ENCODE measurements at places on chromosomes 7 and 10. TPM values are rescaled to one million over a fixed set of nuclear protein-coding genes. Genes with fewer than 3 reads are reported as not detected.

DNA sequence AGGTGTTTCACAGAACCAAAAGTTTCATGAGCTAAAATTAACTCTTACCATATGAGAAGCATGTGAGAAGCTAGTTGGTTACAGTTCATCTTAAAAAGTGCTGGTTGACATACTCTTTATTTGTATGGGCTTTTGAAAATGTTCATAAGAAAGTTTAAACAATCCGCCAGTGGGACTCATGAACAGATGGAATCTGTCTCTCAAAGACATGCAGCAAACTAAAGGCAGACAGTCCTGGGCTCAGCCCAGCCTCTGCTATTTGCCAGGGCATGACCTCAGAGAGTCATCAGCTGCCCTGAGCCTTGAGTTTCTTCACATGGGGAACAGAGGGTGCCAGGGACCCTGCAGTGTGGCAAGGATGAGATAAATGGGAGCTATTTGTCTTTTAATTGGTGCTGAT, 3.2 kb downstream of the PYROXD2 start:
- no peak for DNase-seq

GRCh38 chr7:158955146-158955870, 99.0 kb downstream of the DYNC2I1 start:
- DNase-seq = no peak

DNA sequence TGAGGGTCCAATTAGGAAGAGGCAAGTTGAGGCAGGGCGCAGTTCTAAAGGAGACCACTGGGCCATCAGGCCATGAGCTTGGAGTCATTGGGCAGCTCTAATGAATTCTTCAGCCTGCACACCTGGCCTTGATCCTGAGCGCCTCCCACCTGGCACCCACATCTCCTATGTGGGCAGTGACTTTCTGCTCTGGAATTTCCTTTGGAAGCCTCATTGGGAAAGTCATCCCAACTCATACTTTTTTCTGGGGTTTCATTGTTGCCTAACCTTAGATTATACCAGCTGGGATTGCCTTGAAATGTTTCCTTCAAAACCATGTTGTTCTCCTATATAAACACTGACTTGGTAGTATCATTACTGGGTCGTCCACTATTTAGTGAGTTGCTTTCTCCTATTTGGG, 54.1 kb downstream of the PLPP4 start:
- no peak for DNase-seq

Gene TAS2R5
- total RNA-seq = 1.8 TPM

Gene TMEM130
- total RNA-seq = 5.7 TPM

DNA sequence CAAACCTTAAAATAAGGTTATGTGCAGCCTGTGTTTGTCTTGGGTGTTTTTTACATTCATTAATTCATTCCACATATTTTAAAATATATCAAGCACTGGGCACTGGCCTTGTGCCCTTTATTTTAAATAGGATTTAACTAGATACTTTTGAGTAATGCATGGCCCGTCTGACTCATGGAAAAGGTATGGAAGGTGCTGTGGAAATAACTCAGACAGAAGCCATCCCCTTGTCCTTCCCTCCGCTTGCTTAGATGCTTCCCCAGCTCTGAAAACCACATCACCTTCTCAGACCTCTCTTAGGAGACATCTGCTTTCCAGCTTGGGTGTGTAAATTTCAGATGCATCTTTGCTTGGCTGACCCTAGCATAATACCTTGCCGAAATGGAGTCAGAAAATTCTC, 30.5 kb downstream of the SLC18A2 start:
- no peak for DNase-seq

DNA sequence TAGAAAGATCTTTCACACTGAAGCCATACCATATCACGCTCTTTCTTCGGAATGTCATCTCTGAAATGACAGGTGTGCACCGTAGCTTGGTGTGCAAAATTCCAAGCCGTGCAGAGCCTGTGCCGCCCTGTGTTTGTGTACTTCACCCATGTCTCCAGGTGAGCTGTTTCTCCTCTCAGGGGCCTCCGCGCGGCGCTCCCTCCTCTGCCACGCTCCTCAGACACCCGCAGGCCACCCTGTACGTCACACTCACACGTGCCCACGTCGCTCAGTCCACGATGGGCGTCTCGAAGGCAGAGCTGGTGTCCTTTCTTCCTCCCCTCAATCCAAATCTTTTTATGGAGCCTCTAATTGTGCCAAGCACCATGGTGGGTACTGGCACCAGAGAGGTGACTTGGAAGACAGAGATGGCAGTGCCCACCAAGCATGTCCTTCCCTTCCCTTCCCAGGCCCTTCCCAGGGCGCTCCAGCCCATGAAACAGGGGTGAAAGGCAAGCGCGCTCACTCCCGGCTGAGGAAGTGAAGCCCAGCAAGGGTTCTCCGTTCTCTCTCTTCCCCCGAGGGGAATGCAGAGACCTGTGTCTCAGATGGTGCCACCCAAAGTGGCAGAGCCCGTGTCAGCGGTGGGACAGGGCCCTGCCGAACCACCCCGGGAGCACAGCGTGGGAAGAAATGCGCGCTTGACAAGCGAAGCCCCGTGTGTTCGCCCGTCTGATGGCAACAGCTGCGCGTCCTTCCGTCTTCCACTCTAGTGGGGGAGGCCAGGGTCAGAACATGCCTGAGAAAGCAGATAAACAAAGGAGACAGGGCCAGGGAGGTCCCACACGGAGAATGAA, 292.5 kb upstream of the SHH start:
- DNase-seq = no peak

Gene DPY19L1
- total RNA-seq = 12.7 TPM

GRCh38 chr7:101542527-101543241, 86.4 kb downstream of the MYL10 start:
- peak; percentile 75 for DNase-seq

DNA sequence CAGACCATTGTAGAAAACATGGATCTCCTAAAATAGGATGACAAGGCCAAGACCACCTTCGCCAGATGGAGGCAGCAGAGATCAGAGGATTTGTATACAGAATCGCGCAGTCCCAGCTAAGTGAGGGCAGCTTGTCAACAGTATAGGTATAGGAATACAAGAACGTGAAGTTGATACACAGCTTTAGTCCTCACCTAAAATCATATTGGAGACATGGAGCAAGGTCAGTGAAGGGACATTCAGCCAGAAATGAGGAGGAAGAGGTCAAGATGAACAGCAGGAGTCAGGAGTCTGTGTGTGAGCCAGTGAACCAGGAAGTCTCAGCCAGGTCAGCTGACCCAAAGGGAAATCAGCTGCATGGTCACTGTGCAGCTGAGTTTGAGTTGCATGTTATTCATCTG, 263.4 kb upstream of the PRKCQ start:
- DNase-seq = no peak

- DNase-seq = peak; percentile 52
Observed at GRCh38 chr10:22251751-22252223, 34.0 kb upstream of the EBLN1 start.

- DNase-seq = no peak
Observed at GRCh38 chr7:151821226-151821625, 55.7 kb downstream of the PRKAG2 start.

Gene SUN3
- total RNA-seq = not detected

DNA sequence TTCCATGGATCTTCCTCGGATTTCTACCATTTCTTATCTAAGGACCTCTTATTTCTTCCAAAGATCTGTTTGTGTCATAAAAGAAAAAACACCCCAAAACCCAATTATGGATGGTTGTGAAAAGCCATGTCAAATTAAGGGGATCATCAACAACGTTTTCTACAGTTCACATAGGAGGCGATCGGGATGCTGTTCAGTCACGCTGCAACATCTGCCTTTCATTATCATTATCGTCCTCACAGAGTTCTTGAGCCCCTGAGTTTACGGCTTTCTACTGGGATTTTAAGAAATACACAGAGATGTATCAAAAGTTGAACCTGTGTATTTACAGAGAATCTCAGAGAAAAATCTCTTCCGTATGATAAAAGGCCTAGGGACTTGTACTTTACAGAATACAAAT, 101.4 kb downstream of the GRM8 start:
- DNase-seq = no peak

GRCh38 chr10:101536800-101537199, 51.3 kb downstream of the POLL start:
- DNase-seq = no peak

- DNase-seq = no peak
Observed at GRCh38 chr10:533186-533585, 156.3 kb downstream of the DIP2C start.

- no peak for DNase-seq
Observed at GRCh38 chr7:35658606-35659201, 36.2 kb downstream of the HERPUD2 start.

Gene CUBN
- total RNA-seq = 38.5 TPM

DNA sequence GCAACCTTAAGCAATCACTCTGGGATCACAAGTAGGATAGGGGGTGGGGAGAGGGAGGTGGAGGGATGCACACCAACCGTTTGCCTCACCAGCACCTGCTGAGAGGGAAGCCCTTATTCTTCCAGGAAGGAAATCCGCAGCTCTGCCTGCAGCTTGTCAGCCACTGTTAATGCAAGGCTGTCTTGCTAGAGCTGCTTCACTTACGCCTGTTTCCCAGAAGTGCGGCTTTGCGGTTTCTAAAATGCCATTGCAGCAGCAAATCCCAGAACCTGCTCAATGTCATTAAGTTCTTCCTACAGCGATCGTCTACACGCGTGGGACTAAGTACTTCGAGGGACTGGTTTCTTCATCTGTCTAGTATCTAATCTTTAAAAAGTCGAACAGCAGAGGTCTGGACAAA, 191.1 kb downstream of the ZMYND11 start:
- DNase-seq = no peak

DNA sequence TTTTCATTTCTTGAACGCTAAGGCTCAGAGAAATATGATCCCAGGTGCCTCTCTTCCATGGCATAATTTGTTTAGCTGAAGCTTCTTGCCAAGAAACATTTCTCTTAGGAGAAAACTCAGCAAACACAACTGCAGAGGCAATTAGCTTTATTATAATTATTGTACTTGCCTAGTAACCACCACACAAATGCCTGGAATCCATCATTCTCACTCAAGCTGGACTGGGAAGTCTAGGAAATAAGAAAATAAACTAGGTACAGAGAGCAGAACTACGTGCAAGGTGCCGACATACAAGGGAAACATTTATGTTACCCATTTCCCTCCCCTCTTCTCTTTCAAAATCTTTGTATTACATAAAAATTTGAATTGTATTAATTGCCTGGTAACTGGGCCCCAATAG, 15.1 kb downstream of the SLC35B4 start:
- DNase-seq = no peak

DNA sequence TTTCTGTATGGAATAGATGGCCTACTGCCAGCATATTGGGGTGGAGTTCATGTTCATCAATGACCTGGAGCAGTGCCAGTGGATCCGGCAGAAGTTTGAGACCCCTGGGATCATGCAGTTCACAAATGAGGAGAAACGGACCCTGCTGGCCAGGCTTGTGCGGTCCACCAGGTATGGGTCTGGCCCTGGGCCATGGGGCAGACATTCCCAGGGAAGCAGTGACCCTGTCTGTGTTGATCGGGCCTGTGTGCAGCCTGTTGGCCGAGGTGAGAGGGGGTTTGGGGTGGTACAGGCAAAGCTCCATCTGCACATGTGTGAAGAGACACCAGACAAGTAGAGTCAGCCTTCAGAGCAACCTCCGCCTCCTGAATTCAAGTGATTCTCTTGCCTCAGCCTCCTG, 67.3 kb downstream of the OGDH start:
- no peak for DNase-seq

Data from tibial nerve (tissue), 4 donors.